Stimulated activated CD4-positive, alpha-beta T cell treated with anti-CD3 and anti-CD28 coated beads, TNF-alpha, amount 100 ng/mL, for 1 hour (primary cell): ENCODE measurements at places on chromosomes 16 and 17.

GRCh38 chr16:51888016-51888415, 658.9 kb downstream of the TOX3 start:
- DNase-seq: no peak

DNA sequence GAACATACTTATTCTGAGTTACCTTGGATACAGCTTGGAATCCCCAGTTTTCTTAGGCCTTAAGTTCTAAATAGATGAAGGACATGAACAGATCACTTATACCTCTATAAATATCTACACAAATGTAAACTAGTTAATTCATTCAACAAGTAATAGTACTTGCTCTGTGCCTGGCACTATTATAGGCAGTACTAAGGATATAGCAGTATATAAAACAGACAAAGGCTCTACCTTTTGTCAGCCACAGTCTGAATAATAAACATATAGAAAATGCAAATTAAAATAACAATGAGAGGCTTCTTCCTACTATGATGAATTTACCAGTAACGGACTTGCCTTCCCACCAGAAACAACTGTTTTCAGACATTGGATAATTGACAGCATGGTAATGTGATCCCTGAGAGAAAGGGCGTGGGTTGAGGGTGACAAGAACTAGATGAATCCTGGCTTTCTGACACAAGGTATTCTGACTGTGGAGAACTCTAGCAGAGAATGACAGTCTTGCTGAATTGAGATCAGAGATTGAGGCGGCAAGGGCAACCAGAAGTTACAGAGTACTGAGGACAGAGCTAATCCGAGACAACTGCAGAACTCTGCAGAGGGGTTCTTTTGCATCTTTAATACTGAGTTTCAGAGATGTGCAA, 170.5 kb downstream of the TANC2 start:
- no peak for DNase-seq

GRCh38 chr16:4882000-4882632, 34.8 kb downstream of the UBN1 start:
- DNase-seq: no peak

DNA sequence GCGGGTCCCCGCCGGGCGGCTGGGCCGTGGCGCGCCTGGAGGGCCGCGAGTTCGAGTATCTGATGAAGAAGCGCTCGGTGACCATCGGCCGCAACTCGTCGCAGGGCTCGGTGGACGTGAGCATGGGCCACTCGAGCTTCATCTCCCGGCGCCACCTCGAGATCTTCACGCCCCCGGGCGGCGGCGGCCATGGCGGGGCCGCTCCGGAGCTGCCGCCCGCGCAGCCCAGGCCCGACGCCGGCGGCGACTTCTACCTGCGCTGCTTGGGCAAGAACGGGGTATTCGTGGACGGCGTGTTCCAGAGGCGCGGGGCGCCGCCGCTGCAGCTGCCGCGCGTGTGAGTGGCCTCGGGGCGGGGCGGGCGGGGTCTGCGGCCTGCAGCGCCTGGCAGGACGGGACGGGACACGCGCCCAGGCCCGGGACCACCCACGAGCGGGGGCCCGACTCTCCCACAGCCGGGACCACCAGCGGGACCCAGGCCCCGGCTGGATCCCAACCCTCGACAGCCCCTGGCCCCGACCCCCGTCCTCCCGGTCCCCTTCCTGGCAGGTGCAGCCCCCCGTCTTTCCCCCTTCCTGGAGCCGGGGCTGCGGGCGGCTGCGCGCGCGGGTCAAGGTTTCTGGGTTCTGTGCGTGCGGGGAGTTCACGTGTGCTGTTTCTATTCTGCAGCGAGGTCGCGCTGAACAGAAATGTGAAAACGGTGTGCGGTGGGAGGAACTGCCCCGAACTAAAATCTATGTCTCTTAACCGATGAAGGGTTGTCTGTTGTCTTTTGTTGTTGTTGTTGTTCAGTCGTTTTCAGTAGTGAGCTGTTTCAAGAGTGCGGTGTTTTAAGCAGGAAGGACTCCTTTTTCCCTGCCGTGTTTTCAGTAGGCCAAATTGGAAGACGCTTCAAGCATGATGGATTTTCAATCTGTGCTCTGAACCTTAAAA, 705 bp downstream of the FOXK2 start:
- no peak for DNase-seq
